Bone marrow (tissue), 2 donors: ENCODE measurements at places on chromosomes 11 and 22.

DNA sequence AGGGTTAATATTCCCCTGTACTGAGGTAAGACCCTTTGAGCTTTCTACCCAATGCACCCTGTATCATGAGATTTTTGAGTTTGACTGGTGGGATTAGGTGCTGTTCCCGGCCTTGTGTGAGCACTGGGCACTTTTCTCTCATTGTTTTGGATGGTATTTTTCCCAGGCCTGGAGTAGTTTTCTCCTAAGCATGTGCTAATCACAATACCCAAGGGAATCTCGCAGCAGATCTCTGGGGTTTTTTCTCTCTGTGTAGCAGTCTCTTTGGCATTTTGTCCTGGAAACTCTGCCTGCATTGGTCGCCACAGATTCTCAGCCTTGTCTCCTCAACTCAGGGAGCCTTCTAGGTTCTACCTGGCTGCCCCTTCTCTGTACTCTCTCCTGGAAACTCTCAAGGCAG lies 19.9 kb downstream of the IGHMBP2 start:
- no peak for DNase-seq

GRCh38 chr22:41782316-41782715 lies 18.2 kb upstream of the CCDC134 start:
- DNase-seq, result no peak

DNA sequence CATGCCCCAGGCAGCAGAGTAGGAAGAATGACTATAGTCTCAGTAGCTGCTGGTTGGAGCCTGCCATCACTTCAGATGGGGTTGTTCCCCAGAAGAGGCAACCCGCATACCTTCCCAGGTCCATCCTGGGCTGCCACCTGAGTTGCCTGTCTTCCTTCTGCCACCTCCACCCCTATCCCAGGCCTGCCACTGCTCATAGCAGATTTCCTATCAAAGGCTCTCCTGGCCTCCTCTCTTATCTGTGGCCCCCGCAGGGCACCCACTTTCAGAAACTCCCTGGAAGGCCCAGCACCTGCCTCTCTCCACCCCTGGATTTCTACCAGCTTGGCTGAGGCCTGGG lies 649 bp upstream of the NR1H3 start:
- no peak for DNase-seq

DNA sequence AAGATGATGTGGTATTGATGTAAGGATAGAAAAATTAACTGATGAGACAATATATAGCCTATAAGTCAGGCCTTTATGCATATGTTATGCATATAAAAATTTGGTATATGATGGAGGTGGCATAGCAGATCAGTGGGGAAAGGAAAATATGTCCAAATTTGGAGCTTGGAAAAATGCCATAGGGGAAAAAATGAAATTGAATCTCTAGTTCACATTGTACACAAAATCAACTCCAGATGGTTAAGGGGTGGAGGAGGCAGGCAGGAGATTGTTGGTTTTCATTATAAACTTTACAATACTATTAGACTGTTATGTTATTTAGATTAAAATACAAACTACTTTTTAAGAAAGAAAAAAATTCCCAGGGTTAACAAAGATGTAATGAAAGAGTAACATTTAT lies 15.1 kb upstream of the CD3E start:
- DNase-seq, result no peak

- DNase-seq, result no peak
Measured at GRCh38 chr11:88886796-88887195, 179.0 kb downstream of the GRM5 start.

- no peak for DNase-seq
Measured at GRCh38 chr11:111440416-111441205, 61.5 kb upstream of the POU2AF1 start.

- no peak for DNase-seq
Measured at GRCh38 chr11:78453140-78453935, 35.7 kb upstream of the GAB2 start.

GRCh38 chr11:20470348-20470747 lies 82.8 kb downstream of the PRMT3 start:
- no peak for DNase-seq

- DNase-seq, result no peak
Measured at GRCh38 chr11:34773826-34774225, 142.4 kb downstream of the APIP start.

DNA sequence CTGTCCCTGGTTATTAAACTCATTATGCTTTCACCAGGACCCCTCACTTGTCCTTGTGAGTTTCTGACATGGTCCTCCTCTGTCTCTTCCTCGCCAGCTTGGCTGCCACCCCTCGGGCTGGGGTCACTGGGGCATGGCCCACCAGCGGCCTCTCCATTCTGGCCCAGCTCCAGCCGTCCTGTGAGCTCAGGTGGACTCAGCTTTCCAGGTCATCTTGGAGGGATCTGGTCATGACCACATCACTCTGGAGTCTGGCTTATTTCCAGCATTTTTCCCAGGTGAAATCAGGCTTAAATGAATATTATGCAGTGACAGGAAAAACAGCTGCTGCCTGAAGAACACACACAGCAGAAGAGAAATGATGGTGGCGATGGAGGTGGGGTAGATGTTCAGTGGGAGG lies 224.5 kb downstream of the ADAMTS15 start:
- DNase-seq, result no peak

GRCh38 chr11:118079491-118079890 lies 2.6 kb downstream of the TMPRSS4 start:
- no peak for DNase-seq
